ENCODE measurements at places on chromosomes 3 and 15.

DNA sequence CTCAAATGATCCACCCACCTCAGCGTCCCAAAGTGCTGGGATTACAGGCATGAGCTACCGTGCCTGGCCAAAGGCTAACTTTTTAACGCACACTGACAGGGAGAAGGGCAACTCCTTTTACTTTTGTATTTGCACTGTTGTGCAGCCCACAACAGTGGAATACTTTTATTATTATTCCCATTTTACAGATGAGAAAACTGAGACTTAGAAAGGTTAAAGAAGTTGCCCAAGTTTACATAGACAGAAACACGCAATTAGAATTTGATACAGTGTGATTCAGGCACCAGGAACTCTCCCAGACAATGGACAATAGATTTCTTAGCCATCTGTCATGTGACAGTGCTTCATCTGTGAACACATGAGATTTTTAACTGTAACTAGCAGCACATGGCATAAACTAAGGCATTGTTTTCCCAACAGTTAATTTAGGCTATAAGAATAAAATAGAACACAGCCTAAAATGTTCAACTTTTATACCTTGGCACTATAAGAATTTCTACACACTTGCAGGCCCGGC lies 18.8 kb downstream of the STAG1 start:
- no peak for DNase-seq

DNA sequence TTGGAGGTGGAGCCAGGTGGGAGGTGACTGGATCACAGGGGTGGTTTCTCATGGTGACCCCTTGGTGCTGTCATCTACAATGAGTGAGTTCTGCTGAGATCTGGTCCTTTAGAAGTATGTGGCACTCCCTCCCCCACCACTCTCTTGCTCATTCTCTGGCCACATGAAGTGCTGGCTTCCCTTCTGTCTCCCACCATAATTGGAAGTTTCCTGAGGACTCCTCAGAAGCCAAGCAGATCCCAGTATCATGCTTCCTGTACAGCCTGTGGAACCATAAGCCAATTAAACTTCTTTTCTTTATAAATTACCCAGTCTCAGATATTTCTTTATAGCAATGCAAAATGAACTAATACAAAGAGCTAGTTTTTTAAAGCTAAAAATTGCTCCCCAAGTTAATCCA lies 54.7 kb downstream of the SLC41A3 start:
- no peak for DNase-seq

GRCh38 chr3:128352326-128352725 lies 114.4 kb downstream of the DNAJB8 start:
- no peak for DNase-seq

DNA sequence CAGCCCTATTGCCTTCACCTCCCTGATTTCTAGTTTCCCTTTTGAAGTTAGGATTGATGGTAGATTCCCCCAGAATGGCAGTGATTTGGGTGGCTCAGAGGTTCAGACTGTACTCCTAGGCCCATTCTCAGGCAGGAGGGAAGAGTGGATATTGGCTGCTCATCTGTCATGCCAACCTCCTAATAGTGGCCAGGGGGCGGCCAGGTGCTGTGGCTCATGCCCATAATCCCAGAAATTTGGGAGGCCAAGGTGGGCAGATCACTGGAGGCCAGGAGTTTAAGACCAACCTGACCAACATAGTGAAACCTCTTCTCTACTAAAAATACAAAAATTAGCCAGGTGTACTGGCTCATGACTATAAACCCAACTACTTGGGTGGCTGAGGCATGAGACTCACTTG lies 11.3 kb downstream of the RRP9 start:
- no peak for DNase-seq

GRCh38 chr3:143584474-143584873 lies 263.8 kb downstream of the SLC9A9 start:
- no peak for DNase-seq

DNA sequence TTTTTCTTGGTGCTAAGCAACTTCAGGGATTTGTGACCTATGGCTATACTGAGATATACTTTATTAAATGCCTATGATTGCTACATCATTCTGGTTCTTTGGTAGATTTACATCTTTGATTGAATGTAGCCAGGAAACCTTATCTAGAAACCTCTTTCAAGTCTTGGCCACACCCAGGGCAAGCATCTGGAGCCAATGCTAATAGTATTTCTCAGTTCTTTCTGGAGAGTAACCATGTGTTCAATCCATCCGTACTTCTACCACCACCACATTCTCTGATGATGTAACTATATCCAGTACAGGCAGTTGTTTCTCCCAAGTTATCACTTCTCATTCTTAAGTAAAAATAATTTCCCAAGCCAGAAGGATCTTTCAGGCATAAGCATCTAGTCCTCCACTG lies 69.0 kb downstream of the NME9 start:
- no peak for DNase-seq

- no peak for DNase-seq
Observed at GRCh38 chr3:102464261-102464660, 29.4 kb downstream of the ZPLD1 start.
